Forelimb muscle (tissue), 1 donor: ENCODE measurements at places on chromosomes 7 and 10. TPM values are rescaled to one million over a fixed set of nuclear protein-coding genes. Genes with fewer than 3 reads are reported as not detected.

- no peak for DNase-seq
These were observed 718 bp downstream of the DYNC2I1 start for GRCh38 chr7:158856883-158857668.

The NUDT13 gene
- polyA plus RNA-seq, result 4.0 TPM

- DNase-seq, result peak; percentile 82
These were observed 29.3 kb upstream of the DDX50 start for GRCh38 chr10:68871731-68872342.

GRCh38 chr7:127993987-127994386 lies 37.2 kb downstream of the LRRC4 start:
- DNase-seq, result no peak

DNA sequence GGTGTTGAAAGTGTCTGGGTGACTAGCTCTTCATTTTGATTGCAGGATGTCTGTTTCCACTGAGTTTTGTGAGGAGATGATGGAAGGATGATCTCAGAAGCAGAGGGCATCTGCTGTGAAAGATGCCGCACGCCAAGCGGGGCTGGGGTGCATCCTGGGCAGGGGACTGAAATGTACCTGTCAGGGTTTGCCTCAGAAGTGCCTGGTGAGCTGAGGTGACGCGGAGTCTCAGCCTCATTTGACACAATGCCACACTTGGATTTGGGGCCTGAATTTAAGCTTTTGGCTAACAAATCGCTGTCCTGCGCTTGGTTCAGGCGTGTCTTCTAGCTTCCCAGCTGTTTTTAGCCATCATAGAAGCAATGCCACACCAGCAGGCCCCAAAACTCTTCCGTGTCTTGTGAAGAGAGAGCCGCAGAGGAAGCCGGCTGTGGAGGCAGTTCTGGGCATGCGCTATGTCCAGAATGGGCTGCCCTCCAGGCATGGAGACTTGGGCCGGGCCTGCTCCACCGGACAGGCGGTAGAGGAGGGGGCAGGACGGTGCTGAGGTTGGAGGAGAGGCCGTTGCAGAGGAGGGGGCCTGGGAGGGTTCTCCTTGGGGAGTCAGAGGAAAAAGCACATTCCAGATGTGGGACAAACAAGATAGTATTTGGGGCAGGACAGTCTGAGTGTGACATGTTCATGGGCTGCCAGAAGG lies 31.2 kb downstream of the WDR86 start:
- DNase-seq, result no peak
